NCI-H1105 (cell line): ENCODE measurements at places on chromosomes 16 and 17.

DNA sequence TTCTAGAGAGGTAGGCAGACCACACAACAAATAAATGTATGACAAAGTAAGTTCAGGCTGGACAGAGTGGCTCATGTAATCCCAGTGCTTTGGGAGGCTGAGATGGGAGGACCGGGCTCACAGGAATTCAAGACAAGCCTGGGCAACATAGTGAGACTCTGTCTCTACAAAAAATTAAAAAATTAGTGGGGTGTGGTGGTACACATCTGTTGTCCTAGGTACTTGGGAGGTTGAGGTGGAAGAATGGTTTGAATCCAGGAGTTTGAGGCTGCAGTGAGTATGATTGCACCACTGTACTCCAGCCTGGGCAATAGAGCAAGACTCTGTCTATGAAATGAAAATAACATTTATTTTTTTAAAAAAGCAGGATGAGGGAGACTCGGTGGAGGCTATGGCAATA is 18.5 kb downstream of the CHP2 start:
- no peak for DNase-seq

- DNase-seq = no peak
These were observed 48.6 kb upstream of the CBFA2T3 start for GRCh38 chr16:89025636-89026035.

GRCh38 chr16:49632795-49633184 is 223.1 kb downstream of the ZNF423 start:
- no peak for DNase-seq

DNA sequence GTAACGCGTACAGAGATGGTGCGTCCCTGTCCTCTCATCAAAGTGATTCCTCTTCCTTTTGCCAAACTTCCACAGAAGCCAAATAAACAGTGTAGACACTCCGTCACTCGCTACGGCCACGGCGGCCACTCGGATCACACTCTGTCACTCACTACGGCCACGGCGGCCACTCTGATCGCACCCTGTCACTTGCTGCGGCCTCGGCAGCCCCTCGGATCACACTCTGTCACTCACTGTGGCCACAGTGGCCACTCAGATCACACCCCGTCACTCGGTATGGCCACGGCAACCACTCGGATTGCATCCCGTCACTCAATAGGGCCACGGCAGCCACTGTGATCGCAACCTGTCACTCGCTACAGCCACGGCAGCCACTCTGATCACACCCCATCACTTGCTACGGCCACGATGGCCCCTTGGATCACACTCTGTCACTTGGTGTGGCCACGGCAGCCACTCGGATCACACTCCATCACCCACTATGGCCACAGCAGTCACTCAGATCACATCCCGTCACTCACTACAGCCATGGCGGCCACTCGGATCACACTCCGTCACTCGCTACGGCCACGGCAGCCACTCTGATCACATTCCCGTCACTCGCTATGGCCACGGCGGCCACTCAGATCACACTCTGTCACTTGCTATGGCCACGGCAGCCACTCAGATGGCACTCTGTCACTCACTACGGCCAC is 170.8 kb downstream of the BANP start:
- DNase-seq = no peak

GRCh38 chr16:84544031-84544773 is 39.7 kb upstream of the MEAK7 start:
- DNase-seq = peak; percentile 59

- no peak for DNase-seq
These were observed 134.5 kb downstream of the RAB11FIP4 start for GRCh38 chr17:31525801-31526549.

GRCh38 chr16:71426880-71427615 is 14.8 kb downstream of the TLE7 start:
- DNase-seq = no peak

- DNase-seq = no peak
These were observed 4.7 kb downstream of the KRT25 start for GRCh38 chr17:40750391-40750790.

DNA sequence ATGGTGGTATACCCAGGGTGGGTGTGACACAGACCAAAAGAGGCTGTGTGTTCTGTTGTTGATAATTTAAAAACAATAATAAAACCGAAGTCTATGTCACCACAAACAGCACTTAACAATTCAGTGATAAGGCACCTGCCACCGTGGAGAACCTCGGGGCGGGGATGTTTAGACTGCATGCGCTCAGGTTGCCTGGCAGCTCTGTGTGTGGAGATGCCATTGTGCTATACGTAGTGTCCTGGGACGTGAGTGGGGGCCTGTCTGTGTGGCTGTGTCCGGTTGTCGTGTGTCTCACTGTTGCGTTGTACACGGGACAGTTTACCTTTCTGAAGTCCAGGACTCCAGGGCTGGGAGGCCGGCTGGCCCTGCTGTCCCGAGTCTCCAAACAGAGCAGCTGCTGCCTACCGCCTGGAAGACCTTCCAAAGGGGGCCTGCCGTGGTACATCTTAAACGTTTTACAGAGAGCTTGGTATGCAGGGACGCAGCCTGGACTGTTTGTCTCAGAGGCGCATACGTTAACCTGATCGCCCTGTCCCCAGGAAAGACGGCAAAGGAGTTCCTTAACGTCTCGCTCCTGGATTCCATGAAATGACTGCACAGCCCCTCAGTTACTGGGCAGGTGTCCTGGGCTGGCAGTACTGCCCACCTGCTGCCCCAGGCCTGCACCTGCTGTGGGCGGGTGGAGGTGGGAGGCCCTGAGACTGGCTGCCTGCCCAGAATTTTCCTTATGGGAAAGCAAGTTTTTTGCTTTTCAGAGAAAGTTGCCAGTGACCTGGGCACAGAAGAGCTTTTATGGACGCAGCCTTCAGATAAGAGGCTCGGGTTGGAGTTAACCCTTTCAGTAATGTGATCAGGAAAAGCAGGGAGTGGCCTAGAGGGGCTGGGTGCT is 19.0 kb downstream of the SPIRE2 start:
- peak; percentile 68 for DNase-seq

- DNase-seq = no peak
These were observed 12.2 kb upstream of the SLC52A1 start for GRCh38 chr17:5047446-5047845.

GRCh38 chr17:8986295-8986694 is 20.8 kb upstream of the PIK3R5 start:
- no peak for DNase-seq

- no peak for DNase-seq
These were observed 204.2 kb upstream of the KCNJ16 start for GRCh38 chr17:69870751-69871199.

- no peak for DNase-seq
These were observed 47.0 kb downstream of the SKAP1 start for GRCh38 chr17:48382989-48383388.

GRCh38 chr16:54400261-54400660 is 113.7 kb upstream of the IRX3 start:
- DNase-seq = no peak

DNA sequence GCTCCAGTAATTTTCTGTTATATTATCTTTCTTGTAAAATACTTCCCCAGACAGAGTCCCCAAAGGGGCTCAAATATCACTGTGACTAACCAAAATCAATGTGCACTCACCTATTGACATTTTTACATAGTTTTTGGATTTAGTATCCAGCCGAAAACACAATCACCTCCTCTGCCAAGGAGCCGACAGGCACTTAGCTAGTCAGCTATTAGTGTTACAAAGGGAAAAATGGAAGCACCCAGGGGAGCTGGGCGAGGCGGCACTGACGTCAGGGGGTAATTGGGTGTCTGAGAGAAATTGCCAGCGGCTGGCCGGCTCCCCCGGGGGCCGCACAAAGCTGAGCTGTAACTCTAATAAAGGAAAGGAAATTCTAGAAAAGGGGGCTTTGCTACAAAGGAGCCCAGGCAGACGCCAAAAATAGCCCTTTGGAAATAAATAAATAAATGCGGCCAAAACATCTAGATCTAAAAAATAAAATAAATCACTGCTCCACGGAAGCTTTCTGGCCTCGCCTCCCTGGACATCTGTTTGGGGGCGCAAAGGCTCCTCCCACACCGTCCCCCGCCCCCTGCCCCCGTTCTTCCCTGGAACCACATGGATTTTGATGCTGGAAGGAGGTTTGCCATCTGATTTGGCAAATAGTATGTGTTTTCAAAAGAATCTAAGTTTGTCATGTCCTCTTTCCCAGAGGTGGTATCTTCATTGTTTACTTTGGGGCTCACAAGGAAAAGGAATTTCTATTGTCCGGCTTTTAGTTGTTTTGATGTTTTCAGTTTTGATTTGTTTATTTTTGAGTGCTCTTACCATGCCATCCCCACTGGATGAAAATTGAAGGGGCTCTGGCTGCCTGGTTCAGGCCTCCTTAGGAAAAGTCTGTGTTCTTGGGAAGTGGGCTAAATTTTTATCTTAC is 156.7 kb downstream of the ZNF423 start:
- no peak for DNase-seq

GRCh38 chr17:74859459-74860228 is at the start of gene GRIN2C:
Gene GRIN2C, minus strand, starts transcription at chr17:74859885. Its CDS starts 4,793 bp downstream, at chr17:74855092.
- no peak for DNase-seq

DNA sequence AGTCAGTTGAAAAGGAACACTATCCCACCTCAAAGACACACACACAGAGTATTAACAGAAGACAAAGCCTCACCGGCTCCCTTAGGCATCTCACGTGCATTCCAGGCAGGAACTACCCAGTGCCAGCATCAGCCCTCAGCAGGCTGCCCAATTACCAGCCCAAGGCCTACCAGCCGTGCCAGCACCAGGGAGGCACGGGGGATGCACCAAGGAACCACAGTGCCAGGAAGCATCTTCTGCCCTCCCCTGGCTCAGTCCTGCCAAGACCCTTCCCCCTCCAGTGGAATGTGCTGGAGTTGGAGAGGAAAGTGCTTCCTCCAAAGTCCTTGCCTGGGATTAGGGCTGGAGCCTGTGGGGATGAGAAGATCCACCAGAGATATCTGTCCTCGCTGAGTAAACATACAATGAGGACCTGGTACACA is 11.0 kb upstream of the KRT19 start:
- no peak for DNase-seq

- no peak for DNase-seq
These were observed 16.1 kb downstream of the SGCA start for GRCh38 chr17:50181591-50182560.

DNA sequence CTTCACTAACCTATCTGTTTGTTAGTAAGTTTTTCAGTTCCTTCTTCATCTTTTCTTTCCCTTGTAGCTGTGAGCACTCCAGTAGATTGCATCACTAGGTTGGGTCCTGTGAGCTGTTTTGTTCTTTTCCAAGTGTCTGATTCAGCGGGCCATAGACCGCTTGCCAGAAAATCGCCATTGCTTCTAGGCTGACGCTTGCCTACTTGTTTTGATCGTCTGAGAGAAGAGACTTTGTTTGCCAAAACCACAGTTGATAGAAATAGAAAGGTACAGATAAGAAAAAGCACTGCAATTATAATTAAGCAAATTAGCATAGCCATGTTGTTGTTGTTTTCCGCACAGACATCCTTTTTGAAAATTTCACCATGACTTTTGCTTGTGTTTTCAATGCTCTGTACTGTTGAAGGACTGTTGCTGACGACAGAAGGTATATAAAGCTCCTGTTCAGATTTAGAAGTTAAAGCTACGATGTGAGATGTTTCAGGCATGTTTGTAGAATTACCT is 3.1 kb downstream of the EVI2A start:
- DNase-seq = peak; percentile 27

GRCh38 chr16:2437032-2437790 is 8.0 kb downstream of the CCNF start:
- no peak for DNase-seq

GRCh38 chr16:3480901-3481695 is 14.2 kb downstream of the C16orf90 start:
- DNase-seq = no peak

DNA sequence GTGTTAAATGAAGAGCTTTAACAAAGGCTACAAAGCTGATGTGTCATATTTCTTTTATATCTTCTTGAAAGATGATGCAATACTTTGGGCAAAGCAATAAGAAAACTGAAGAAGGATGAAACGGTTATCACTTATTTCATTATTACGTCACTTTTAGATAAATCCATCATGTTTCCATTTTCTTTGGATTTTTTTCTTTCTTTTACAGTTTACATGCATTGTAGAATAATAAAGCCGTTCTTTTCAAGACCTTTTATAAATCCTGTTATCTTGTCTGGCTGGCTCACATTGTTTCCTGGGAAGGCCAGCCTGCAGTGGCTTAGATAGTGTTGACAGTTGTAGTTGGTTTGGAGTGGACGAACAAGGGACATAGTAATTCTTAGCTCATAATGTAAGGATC is 28.9 kb downstream of the TANC2 start:
- no peak for DNase-seq

DNA sequence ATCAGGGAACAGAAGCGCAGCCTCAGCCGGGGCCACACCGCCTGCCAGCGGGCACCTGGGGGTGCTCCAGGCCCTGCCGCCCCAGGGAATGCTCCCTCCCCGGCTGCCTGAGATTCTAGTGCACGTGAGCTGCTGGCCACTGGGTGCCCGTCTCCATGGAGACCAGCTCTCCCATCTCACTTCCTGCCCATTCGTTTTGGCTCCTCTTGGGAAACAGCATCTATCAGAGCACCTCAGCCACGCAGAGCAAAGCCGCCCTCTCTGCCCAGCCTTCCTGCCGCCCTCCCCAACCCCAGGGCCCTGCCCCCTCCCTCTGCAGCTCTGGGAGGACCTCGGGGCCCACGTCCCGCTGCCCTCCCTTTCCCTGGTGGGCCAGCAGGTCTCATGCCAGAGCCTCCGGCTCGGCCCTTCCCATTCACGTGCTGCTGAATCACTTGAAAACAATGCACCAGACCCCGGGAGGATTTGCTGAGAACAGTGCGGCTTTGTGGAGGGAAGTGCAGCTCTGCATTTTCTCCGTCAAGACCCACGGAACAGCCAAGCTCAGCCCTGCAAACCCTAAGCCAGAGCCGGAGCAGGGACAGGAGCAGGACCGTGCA is 19.4 kb downstream of the CEP295NL start:
- DNase-seq = no peak

DNA sequence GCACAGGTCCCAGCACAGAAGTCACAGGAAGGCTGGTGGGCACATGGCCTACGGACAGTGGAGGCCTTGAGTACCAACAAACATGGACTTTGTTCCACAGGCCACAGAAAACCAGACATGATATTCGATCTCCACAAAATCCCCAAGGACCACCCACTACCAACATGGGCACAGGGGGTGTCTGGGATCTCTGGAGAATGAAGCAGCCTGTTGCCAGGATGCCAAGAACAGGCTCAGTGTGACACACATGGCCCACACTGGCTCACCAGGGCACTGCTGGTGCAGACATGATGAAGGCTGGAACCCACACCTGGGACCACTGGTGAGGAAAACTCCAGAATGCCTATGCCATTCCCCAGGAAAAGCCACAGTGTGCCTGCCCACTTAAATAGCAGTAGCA is 120.2 kb downstream of the C16orf78 start:
- no peak for DNase-seq

DNA sequence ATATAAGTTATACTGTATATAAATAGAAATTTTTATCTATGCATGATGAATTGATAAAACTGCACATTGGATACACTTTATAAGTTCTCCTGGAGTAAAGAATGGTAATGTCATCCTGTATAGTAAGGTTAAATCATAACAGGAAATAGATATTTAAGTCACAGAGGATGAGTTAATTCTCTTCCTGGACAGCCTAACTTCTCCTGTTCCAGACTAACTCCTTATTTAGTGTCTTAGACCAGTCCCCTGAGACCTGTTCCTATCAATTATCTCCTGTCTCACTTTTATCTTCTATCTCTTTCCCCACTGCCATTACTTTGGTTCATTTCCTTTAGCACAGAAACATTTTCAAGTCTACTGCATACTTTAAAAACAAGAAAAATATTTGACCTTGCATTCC is 46.5 kb downstream of the SSH2 start:
- DNase-seq = no peak

- no peak for DNase-seq
These were observed 17.9 kb upstream of the ERCC4 start for GRCh38 chr16:13902052-13902451.

- no peak for DNase-seq
These were observed 9.7 kb downstream of the CHST5 start for GRCh38 chr16:75526032-75526790.
